ENCODE measurements at places on chromosomes 6 and 20. TPM values are rescaled to one million over a fixed set of nuclear protein-coding genes. Genes with fewer than 3 reads are reported as not detected.
A peak's percentile ranks its signal among the peaks of the same experiment; 100 is the strongest.

GRCh38 chr6:146896062-146896813 lies 297.5 kb downstream of the ADGB start:
- DNase-seq: no peak

DNA sequence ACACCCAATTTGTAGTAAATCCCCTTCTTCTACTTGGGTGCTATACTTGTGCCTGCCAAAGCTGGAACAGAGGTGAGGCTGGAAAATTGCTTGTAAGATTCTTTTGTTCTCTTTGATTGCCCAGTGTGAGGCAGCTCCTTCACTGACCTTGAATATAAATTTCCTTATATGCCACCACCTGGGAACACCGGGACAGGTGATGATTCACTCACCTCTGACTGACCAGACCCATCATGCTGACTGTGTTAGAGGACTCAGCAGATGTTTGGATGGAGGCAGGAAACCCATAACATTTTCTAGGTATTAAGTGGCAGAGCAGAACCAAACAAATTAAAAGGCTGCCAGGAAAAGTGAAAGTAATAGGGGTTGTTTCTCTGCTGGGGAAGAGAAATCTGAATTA lies 120.9 kb downstream of the GRM1 start:
- no peak for DNase-seq

DNA sequence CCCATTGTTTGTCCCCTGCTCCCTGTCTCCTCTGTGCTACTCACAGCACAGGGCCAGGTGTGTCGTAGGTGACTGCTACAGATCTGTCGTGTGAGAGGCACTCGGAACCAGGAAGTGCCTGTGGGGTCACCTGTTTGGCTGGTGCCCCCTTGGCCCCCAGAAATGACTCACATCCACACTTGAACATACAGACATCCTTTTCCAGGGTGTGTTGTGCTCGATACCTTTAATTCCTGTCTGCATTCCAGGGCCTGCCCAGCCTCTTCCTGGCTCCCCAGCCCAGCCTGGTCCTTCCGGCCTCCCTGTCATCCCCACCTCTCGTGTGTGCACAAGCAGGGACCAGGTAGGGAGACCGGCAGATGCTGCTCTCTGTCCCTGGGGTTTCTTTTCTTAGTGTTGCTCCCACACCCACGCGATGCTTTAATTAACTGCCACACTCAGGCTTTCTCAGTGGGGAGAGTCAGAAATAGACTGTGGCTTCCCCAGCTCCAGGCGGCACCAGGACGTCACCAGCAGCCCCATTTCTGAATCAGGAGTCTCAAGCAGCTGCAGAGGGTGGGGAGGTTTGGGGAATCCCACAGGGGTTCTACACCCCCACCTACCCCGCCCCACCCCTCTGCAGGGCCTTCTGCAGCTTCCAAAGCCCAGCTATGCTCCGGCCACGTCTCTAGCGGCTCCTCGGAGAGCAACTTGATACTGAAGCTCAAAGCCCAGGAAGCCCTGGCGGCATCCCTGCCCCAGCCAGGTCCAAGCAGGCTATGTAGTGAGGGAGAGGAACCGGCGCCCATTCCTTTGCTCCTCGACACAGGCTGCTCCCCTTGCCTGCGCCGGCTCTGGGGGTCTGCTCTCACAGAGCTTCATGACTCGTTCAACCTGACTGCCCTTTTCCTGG lies 102.2 kb downstream of the SYCP2 start:
- peak; percentile 46 for DNase-seq

GRCh38 chr20:25668446-25668845 lies 28.2 kb downstream of the ZNF337 start:
- no peak for DNase-seq

GRCh38 chr6:156780962-156781853 lies 4.0 kb downstream of the ARID1B start:
- DNase-seq: no peak

GRCh38 chr6:115078555-115078954 lies 735.7 kb upstream of the HS3ST5 start:
- DNase-seq: no peak

GRCh38 chr6:106688177-106688951 lies 59.0 kb downstream of the QRSL1 start:
- no peak for DNase-seq

DNA sequence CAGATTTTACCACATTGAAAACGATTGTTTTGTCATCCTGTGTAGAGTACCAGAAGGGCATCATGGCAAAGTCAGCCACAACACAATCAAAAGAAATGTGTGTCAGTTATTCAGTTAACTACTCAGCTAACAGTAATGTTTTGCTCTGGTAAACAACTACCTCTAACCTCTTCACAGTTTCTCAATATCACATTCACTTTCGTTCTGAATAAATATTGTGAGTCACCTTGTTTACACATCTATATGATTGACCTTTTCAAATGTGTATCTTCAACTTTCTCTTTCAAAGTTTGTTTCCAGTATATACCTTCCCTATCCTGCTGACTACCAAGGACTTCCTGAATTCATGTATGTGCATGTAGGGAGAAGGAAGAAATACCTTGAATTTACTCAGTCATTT lies 216.6 kb upstream of the UFL1 start:
- DNase-seq: no peak

- no peak for DNase-seq
These were observed 28.5 kb upstream of the KIF6 start for GRCh38 chr6:39753725-39754045.

DNA sequence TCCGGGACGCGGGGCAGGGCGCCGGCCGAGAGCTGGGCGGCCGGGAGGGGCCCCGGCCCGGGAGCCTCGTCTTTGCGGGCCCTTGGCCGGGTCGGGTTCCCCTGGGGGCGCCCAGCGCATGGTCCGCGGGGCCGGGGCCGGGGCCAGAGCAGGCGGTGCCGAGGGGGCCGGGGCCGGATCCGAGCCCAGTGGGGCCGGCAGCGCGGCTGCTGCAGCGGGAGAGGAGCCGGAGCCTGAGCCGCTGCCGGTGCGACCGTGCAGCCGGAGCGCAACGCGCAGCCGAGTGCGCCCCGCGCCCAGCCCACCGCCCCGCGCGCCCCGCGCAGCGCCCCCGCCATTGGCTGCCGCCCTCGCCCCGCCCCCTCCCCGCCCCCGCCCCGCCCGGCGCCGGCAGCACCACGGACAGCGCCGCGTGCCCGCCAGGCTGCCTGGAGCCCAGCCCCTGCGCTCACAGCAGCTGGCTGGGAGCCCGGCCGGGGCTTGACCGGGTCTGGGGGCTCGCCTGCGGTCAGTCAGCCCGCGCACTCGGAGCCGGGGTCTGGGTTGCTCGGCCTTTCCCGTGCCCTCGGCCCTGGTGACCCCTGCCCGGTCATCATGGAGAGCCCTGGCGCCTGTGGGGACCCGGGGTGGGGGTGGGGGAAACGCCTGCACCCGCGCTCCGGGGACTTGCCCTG lies at the start of gene HRH3:
TSS of gene HRH3 (minus strand) at position 287 of the 674 bp plus-strand sequence. CDS start 308 bp downstream, outside the sequence.
- DNase-seq: no peak

GRCh38 chr6:168664956-168665355 lies 224.0 kb downstream of the SMOC2 start:
- no peak for DNase-seq

DNA sequence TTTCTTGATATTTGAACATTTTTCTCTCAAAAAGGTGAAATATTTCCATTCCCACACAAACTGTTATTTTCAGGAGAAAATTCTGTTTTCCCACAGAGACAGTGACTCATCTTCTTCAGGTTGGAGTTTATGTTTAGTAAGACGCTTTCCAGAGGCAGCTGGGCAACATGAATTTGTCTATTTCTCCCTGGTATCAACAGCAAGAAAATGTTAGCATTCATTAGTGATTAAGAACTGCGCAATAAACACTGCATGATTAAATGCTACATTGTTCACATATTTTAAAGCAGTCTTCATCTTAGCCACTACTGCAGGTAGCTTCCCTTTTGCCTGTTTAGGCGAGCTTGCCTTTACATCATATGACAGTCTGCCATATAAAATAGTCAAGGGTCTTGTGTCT lies 295.7 kb downstream of the C6orf118 start:
- DNase-seq: no peak

DNA sequence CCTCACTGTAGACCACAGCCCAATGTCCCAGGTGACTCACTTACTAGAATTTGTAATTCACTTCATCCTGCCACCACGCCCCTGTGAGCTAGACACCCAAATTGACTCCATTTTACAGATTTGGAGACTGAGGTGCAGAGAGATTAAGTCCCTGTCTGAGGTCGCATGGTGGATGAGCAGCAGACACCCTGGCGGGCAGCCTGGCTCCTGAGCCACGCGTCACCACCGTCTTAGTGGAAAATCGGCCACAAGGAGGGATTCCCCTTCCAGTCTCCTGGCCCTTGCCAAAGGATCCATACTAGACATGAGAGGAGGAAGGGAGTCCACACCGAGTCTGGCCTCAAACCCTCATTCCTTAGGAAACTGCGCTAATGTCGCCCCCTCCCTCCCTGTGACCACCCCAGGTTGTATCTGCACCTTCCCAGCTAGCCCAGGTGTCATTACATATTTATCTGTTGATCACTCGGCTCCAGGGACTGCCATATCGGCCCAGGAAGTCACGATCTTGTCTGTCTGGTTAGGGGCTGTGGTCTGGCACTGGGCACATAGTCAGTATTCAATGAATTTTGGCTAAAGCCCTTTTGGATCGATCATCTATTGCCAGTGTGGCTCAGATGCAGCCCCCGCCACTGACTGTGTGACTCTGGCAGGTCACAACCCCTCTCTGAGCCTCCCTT lies 25.7 kb upstream of the PTGIS start:
- no peak for DNase-seq

DNA sequence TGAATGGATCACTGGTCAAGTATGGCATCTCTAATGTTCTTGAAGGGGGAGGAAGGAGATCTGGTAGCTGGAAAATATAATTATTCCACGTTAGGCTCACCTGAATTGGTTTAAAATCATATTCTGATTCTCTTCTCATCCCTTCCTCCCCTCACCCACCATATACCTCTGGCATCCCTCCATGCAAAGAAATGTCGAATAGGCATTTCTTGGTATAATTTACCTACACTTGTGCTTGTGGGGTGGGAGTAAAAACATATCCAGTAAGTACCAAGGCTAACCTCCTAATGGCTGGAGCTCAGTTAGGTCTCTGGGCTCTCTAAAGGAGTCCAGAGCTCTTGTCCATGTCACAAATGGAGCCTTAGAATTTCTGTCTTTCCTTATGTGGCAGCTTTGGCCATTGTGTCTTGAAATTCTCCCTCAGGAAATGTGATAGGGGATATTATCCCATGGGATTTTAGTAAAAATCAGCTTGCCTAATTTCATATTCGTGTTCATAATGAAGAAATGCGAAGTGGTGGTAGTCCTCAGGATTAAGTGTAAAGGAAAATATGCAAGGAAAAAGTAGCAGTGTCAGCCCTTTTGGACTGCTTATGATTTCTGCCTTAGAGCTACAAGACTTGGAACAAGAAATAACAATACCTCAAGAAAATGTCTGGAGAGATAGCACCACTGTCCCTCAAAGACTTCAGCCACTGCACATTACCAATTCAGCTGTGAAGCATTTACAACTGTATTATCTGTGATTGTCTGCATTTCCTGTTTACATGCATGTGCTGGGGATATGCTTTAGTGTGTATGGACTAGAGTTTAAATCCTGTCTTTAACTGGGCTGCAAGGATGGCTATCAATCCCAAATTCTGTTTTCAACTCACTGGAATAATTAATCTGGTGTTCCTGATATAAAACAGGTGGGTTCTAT lies 12.3 kb downstream of the TAF11 start:
- no peak for DNase-seq

- DNase-seq: no peak
These were observed 25.5 kb downstream of the SLC22A1 start for GRCh38 chr6:160147146-160147536.

- DNase-seq: no peak
These were observed 163.3 kb downstream of the TAF4 start for GRCh38 chr20:61902221-61902869.

DNA sequence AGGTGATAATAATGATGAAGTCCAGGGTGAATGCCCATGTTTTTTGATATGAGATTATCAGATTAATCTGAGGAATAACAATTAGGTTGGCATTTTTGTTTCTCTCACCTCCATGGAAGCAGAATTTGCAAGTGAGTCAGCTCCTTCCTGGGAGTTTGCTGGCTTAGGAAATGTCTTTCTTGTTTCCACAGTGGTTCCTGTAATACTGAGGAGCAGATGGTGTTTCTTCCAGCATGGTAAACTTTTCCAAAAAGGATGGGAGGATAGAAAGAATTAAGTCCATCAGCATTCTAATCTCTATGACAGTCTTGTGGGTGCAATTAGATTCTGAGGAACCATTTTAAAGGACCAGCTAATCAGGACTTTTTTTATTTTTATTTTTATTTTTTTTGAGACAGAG lies 40.5 kb downstream of the SNAP25 start:
- DNase-seq: no peak

DNA sequence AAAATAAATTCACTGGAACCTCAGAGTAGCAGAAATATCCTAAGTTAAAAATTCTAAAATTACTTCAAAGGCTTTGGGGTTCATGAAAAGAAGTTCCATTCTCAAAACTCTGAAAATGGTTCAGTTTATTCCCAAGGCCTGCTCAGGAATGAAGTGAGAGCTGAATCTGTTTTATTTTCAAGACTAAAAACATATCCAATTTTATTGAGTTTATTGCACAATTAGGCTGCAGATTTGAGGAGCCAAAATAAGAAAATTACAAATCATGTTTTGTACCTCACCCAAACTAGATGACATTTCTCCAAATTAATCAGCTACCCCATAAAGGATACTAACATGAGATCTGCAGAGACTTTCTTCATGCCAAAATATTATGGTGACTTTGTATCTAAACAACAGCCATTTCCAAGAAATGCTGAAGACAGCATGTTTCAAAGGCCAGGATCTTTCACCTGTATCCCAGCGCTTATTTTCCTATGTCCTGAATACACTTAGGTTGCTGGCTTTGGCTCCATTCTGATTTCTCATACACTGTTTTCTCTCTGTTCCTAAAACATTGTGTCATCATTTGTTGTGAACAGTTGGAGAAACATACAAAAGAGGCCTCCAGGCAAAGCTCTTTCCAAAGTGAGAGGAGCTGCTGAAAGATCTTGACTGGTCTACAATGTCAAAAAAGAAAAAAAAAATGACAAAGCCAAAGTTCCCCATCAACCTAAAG lies 85.7 kb upstream of the F13A1 start:
- DNase-seq: no peak

- DNase-seq: no peak
These were observed 367.3 kb upstream of the IMPG1 start for GRCh38 chr6:76439811-76440210.

Gene ZNF391
- polyA plus RNA-seq: 3.0 TPM

Gene C6orf118
- polyA plus RNA-seq: not detected

Gene TRIM26
- 34.3 TPM for polyA plus RNA-seq

Gene TSPO2
- not detected for polyA plus RNA-seq

Gene DEFB128
- polyA plus RNA-seq: not detected

Gene SAPCD1
- polyA plus RNA-seq: 1.7 TPM

Gene OLIG3
- not detected for polyA plus RNA-seq

Gene MAP1LC3A
- polyA plus RNA-seq: 2.9 TPM

Gene LST1
- not detected for polyA plus RNA-seq

Gene TBXT
- polyA plus RNA-seq: not detected

All from keratinocyte (primary cell).